ENCODE measurements at places on chromosomes 1 and 21. TPM values are rescaled to one million over a fixed set of nuclear protein-coding genes. Genes with fewer than 3 reads are reported as not detected.
A peak's percentile ranks its signal among the peaks of the same experiment; 100 is the strongest.

KLHDC9 gene
- polyA plus RNA-seq: 17.6 TPM

DNA sequence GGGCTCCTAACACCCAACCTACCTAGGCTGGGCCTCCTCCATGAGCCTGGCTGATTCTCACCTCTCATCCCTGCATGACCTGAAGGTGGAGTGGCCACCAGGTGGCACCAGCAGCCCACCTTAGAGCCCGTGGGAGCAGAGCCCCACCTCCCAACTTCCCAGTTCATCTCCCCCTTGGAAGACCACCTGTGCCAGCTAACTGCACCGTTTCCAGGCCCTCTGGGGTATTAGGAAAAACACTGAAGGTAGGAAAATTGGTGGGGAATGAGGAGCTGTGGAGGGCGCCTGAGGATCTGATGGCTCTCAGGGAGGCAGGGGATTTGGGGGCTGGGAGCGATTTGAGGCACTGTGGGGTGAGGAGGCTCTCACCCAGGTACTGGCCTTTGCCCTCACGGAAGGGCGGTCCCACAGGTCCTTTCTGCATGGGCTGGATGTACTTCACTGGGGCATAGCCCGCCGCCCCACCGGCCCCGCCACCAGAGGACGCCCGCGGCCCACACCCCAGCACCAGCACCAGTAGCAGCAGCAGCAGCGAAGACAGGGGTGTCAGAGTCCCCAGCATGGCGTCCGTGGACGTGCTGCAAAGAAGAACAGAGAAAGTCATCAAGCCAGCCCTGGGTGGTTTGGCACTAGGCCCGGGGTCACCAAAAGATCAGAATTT is 11.1 kb downstream of the ADPRS start:
- peak; percentile 45 for DNase-seq

DNA sequence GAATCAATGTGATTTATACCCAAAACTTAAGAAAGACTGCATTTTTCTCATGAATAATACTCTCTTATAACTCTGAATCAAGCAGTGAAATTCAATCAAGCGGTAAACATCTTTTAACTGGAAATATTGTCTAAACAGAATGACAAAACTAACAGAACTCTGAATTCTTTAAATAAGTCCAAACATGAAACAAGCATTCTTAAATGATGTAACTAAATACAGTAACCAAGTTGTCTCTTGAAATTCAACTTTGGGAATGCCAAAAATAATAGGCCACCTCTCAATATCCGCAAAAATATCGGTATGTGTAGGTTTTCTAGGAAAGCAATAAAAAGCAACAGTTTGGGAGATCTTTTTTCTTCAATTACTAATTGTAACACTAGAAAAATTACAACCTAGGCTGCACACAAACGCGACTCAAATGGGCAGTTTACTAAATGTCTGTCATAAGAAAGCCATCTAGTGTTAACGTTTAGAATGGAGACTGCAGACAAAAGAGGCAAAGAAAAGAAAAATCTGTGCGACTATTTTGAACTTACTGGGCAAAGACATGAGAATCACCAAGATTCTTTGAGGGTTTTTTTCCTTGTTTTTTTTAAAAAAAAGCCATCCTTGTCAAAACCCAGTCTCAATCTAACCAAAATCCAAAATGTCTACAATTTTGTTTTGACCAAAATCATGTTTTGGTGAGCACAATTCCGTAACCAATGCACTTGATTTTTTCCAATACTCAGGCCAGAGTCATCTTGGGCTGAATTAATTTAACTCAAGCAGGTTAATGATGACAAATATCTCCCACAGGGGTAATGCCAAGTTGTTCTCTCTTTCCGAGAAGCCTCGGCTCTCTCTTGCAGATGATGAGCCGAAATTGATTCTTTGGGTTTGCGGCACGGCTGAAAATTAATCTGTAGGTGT is 1.3 kb downstream of the SIPA1L2 start:
- no peak for DNase-seq

- DNase-seq: no peak
Measured at GRCh38 chr1:160987359-160988050, 32.9 kb upstream of the ITLN2 start.

DNA sequence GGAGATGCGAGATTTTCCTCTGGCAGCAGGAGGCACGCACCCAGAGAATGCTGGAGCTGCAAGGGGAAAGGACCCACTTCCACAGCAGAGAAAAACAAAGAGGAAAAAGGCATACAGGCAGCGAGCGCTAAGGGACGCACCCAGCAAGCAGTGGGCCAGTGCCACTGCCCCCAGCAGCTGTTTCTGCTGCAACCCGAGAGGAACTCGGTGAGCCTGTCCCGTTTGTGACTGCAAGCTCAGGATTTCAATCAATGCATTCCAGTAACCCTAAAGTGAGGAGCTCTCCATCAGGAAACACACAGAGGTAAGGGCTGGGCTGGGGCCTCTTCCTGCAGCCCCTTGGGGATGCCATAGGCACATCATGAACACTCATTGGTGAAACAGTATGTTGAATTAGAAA is 58.7 kb downstream of the ACP6 start:
- DNase-seq: no peak

DNA sequence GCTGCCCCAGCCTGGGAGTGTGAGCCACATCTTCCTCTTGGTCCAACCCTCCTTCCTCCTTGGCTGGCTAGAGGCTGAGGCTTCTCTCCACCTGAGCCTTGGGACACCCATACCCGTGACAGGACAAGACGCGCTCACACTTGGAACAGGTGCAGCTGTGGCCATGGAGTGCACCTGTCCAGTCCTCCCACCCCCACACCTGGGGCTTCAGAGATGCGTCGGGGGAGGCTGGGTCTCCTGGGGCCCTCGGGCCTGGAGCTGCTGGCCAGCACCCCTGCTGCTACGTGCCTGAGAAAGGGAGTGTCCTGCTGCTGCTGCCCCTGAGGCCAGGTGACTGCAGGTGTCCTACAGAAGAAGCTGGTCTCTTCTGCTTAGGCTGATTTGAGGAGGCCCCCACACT is 37.0 kb upstream of the TMEM52 start:
- no peak for DNase-seq

All from right renal cortex interstitium (tissue), 3 donors.